ENCODE measurements at places on chromosomes 12 and 14.

- no peak for DNase-seq
Measured at GRCh38 chr14:76923431-76924370, 97.5 kb downstream of the LRRC74A start.

DNA sequence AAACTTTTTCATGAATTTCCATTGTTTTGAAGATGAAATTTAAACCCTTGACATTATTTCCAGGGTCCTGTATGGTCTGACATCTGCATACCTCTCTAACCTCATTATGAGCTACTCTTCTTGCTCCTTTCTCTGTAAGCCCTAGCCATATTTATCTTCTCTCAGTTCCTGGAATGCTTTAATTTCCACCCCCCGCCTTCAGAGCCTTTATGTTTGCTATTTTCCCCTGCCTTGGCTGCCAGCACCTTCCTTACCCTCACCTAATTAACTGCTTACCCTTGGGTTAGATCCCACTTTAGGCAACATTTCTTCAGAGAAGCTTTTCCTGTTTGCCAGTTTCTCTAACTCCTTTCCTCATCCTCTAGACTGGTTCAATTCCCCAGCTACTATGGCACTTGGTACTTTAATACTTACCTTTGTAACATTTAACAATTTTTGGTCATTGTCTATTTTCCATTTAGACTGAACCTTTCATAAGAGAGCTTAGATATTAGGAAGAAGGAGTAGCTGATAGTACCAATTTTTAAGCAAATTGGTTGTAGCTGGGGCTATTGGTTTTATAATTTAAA lies 6.0 kb downstream of the STYX start:
- DNase-seq = no peak

- no peak for DNase-seq
Measured at GRCh38 chr12:123516216-123516780, 17.2 kb downstream of the RILPL1 start.

- no peak for DNase-seq
Measured at GRCh38 chr12:73629893-73630831, 907.5 kb upstream of the ATXN7L3B start.

- no peak for DNase-seq
Measured at GRCh38 chr12:109531411-109531810, 41.9 kb downstream of the MMAB start.

- no peak for DNase-seq
Measured at GRCh38 chr14:48957486-48957885, 628.7 kb downstream of the RPS29 start.

DNA sequence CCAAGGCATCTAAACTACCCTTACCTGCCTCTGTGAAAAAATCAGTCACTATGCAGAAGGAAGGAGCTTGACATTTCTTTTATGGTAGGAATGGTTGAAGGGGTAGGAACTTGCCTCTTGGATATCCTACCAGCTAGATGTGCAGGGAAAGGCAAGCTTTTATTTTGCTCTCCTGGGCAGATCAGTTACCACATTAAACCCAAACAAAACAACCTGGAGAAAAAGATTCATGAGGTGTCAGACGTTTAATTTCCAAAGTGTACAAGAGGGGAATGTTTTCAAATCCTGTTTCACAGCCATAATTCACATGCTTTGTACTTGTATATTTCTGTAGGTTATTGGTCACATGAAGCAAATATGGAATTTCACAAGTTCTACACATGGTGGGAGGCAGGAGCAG lies 67.0 kb upstream of the IFNG-AS1 start:
- DNase-seq = no peak

DNA sequence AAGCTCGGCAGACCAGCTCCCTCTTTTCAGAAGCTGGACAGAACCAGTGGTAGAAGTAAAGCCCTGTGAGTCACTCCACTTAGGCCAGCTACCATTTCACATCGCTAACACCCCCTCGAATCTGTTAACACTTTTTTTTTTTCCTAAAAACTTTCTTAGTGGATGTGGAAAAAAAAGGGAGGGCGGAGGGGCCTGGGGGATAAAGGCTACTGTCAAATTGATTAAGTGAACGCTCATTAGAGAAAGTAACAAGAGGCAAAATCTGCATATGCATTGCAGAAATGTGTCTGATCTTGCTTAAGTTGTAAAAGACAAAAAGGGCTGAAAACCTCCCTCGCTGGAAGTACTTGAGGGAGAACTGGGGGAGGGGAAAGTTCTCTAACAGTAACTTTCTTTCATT lies 86.6 kb upstream of the OTX2 start:
- DNase-seq = no peak

DNA sequence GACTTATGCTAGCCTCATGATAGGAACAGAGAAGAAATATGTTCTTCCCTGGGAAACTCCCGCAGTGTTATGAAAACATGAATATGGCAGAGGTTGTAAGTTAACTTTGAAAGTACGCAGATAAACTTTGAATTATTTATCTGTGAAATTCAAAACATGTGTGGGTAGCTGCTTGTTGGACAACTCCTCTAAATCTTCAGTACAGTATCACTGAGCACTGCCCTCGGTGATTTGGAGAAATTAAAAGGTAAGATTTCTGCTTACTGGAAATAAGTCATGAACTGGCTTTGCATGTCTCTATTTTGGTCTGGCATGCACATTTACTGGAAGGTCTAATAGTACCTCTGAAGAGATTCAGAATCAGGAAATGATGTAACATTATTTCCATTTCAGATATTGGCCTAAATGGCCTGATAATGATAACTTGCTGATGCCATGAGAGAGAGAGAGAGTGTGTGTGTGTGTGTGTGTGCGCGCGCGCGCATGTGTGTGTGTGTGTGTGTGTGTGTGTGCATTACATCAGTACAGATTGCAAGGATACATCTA lies 1441.9 kb upstream of the FLRT2 start:
- no peak for DNase-seq

GRCh38 chr12:1929241-1929984 lies 11.0 kb upstream of the CACNA2D4 start:
- no peak for DNase-seq

- peak; percentile 47 for DNase-seq
Measured at GRCh38 chr12:88339254-88339949, 197.3 kb downstream of the TMTC3 start.

DNA sequence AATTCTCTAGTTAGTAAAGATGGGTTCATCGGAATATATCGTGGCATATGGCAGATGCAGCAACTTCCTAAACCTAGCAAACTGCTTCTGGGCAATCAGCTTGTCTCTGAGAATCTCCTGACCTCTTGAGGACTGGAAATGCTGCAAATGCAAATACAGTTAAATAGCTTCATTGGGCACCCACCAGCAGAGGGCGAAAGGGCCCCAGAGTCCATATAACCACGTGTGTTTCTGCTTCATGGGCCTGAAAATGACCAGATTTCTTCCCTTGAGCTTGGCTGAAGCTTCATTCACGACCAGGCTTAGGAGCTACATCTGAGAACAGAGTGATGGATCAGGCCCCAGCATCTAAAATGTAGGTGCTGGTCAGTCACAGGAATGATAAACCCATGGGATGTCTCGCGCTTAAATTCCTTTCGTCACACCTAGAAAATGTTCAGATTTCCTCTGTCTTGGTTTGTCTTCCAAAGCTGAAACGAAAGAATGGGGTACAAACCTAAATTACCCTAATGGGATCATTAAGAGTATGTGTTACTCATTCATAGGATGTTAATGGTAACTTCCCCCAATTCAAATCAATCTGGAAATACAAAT lies 1482.5 kb upstream of the TMEM132C start:
- DNase-seq = peak; percentile 4

- DNase-seq = peak; percentile 77
Measured at GRCh38 chr14:96252999-96253539, 2.9 kb upstream of the BDKRB1 start.

GRCh38 chr12:50185970-50186663 lies 18.9 kb upstream of the CERS5 start:
- DNase-seq = no peak

GRCh38 chr12:103273645-103274044 lies 222.1 kb downstream of the C12orf42 start:
- no peak for DNase-seq

DNA sequence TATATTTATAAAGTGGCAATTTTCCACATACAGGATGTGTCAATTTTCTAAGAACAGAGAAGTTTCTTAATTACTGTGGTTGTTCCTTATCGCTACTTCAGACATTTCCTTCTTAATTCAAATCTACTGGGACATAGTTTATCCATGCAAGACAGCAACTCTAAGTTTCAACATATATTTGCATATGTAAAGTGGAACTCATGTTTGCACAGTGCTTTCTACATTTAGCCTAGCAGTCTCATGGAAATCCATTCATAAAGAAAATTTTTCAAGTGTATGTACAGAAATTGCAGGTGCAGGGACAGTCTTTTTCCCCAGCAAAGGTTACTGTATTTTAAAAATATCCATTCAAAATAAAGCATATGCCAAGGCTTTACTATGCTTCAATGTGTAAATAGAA lies 956.7 kb upstream of the SEL1L start:
- DNase-seq = no peak

- DNase-seq = no peak
Measured at GRCh38 chr12:114684870-114685273, 897 bp upstream of the TBX3 start.

DNA sequence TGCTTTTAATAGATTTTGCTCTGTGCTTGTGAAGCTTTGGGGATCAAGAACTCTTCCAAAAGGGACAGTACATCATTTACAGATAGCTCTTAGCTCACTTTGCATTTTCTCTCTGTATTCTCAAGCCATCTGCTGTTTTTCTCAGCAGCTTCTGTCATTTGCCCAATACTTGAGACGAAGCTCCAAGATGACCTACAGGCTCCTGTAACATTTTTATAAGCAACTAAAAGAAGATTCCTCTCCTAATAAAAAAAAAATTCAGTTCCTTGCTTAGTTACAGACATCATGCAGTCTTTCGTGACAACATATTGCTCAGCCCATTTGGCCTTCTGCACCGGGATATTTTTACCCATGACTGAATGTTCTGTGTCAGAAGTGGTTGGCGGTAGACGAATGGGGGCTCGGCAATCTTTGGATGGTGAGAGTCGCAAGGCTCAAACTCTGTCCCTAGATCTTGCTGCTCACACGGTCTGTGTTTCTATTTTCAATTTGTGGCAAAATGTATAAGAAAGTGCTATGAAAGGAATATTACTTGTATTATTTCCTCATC lies 215.6 kb downstream of the FSCB start:
- DNase-seq = no peak

GRCh38 chr14:103206023-103206481 lies 82.8 kb downstream of the TNFAIP2 start:
- DNase-seq = peak; percentile 33

DNA sequence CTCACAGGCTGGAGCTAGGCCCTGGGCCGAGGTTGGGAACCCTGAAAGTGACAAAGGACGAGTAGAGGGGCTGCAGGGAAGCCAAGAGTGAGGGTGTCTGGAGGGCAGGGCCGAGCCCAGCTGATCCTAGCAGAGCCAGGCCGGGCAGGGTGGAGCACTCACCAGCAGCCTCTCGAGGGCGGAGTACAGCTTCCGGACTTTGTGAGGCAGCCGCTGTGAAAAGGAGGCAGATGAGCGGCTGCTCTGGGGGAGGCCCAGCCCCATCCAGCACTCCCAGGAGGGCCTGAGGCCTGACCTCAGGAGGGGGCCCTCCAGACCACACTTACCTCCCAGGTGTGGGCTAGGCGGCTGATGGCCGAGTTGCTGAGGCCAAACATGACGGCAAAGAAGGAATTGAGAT lies 14.7 kb upstream of the ENDOU start:
- DNase-seq = no peak

DNA sequence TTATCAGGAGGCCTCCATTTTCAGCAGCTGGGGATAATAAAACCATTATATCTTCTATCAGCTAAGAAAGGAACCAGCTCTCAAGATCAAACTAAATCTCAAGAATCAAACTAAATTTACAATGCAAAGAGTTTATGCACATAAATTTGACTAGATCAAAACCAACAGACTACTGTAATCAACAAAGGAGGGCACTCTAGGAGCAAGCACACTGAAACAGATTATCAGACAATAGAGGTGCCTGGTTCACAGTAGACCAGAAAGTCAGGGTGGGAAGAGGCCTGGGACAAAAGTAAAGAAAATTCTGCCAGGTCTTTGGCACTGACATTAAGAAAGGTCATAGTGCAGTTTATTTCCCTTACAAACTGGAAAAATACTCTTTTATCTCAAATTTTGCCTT lies 61.0 kb downstream of the HECTD4 start:
- DNase-seq = no peak

DNA sequence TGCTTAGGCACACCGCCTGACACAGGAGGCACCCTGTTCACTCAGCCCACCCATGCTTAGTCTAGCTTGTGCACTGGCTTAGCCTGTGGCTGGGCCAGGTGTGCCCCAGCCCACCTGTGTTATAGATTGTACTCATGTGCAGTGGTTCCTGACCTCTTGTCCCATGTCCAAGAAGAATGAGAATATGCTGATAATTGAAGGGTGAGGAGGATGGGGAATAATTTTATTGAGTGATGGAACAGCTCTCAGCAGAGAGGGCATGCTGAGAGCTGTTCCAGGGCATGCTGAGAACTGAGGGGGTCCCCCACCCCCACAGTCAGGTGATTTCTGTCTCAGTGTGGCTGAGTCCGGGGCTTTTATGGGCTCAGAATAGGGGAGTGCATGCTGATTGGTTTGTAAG lies 395.9 kb downstream of the FUT8 start:
- no peak for DNase-seq

GRCh38 chr12:113762155-113762881 lies 203.8 kb downstream of the RBM19 start:
- DNase-seq = no peak

GRCh38 chr12:123790905-123791467 lies 28.9 kb downstream of the DNAH10 start:
- DNase-seq = no peak

DNA sequence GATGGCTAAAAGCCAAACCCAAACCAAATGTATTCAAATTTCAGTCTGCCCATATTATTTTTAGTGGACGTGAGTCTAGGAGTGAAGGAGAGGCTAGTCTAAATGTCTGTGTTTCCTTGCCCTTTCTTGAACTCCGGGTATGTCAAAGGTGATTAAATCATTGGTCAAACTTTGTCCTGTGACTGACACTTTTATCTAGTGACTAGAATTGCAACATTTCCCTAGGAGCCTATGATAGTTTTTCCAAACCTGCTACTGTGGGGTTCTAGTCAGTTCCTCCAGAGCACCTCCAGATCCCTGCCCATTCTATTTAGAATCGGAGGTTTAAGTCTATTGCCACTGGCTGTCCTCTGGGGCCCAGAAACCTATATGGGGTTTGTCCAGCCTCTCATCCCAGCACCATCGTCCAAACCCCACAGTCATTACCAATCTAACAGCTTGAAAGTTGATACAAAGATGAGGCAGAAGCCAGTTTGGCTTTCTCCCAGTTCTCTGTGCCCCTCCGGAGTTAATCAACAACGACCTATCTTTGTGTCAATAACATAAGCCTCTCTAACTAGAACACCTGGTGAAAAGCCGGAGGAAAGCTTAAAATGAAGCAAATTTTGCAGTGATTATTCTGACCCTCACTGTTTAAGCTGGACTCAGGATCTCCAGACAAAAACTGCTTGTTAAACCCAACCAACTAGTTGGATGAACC lies 306.7 kb downstream of the ZFP36L1 start:
- no peak for DNase-seq

DNA sequence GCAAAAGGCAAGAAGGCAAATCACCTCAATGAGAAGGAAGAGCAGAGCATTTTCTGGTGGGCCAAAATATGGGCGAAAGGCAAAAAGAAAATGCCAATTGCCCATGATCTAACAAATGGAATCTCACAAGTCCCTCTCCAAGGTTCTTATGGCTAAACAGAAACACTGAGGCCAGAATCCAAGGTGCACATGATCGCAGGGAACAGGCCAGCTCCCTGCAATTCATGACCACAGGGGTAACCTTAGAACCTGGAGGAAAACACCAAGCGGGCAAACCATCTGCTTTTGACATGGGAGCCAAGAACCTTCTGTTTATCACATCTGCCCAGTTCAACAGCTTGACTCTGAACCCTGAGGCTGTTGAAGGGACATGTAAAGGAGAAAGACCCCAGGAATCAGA lies 60.0 kb downstream of the NT5DC3 start:
- DNase-seq = no peak

GRCh38 chr14:54310151-54310850 lies 86.5 kb upstream of the CDKN3 start:
- DNase-seq = no peak
